Mesendoderm (in vitro differentiated cells): ENCODE measurements at places on chromosomes 1 and 21.

DNA sequence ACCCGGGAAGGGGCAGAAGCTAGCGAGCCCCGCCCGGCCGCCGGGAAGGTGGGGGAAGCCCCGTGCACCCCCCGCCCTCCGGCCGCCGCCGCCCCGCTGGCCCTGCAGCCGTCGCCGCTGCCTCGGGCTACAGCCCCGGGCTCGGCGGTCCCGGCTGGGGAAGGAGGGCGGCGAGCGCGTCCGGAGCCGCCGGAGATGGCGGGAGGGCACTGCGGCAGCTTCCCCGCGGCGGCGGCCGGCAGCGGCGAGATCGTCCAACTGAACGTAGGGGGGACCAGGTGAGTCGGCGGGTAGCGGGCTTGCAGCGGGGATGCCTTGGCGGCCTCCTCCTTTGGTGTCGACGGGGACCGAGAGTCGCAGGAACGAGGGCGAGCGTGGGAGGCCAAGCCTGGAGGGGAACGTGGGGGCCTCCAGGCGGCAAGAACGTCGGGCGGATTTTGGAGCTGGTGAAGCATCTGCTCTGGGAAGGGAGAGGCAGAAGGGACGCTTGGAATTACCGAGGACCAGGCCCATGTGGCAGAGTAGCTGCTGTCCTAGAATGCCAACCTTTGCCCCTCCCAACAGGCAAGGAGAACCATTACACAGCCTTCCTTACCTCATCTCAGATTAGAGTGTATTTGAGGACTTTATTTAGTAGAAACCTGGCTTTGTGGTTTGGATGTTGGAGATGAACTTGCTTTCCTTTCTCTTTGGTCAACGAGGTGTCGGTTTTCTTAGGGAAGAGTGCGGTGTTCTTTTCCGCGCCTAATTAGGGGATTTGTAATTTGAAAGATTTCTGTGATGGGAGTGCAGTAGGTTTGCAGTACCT, 591 bp downstream of the KCTD3 start:
- peak; percentile 80 for DNase-seq

GRCh38 chr1:186234976-186235686, 139.9 kb downstream of the TPR start:
- no peak for DNase-seq

GRCh38 chr21:44751799-44752636, 40.6 kb upstream of the TSPEAR start:
- no peak for DNase-seq

- DNase-seq = no peak
Measured at GRCh38 chr21:28393279-28393678, 599.4 kb downstream of the LTN1 start.

DNA sequence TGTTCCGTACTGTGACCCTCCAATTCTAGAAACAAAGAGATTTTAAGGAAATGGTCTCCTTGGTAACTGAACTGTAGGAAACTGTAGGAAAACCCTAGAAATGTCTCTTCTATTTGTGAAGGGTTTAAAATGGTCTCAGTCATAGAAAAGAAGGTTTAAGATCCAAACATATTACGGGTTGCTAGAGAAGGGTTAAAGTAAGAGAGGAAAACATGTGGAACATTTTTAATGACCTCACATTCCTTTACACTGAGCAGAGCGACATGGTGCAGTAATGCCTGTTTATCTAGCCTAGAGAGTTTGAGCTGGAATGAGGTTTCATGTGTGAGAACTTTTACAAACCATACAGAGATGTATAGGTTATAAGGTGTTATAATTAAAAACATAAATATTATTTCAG, 36.9 kb upstream of the C1orf105 start:
- peak; percentile 39 for DNase-seq

DNA sequence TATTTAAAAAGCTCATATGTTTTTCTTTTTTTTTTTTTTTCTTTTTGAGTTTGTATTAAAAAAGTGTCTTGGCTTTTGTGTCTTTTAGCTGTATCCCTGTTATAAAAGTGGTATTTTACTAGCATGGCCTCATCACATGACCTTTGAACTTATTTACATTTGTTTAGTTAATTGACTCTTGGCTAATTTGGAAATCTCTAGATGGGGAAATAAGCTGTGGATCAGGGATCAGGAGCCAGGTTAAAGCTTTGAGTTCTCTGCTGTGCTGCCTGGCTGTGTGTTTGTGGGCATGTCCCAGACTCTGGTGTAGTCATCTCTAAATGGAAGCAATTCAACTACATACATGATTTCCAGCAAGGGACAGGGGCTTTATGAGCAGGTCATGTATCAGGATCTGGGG, 56.5 kb downstream of the HHAT start:
- DNase-seq = no peak

DNA sequence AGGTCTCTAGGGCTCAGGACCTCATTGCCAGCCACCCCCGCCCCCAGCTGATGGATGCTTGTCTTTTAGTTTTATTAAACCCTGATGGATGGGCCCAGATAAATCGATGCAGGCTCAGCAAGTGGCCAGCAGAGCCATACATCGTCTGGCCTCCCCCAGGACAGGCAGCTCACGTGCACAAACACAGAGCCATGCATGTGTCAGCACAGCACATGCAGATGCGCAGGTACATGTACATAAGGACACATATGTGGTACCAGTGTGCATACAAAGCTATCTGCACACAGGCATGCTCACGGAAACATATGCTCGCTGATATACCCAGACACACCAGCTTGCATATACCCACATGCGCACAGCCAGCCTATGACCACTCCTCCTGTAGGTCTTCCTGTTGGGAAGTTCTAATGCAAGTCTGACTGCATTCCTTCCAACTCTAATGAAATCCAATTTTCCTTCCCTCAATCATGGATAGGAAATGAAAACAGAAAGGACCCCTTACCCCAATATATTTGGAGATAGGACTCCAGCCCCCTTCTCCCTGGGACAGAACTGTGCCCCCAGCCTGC, 897 bp downstream of the COL16A1 start:
- no peak for DNase-seq

DNA sequence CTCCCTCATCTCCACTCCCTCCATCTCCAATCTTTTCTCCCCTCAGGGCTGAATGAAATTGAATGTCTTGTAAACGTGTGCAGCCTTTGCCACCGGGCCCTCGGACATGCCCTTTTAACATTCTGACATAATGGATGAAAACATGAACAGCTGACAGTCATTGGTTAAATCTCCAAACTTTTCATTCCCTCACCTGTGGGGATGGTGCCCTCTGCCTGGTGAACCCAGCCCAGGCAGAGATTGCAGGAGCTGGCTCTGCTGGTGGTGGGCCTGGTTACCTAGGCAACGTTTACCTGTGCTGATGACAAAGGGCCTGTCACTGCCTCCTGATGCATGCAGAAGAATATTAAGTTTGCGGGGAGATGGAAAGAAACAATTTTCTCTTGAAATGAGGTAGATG, 21.3 kb downstream of the ST6GALNAC3 start:
- peak; percentile 79 for DNase-seq

- DNase-seq = no peak
Measured at GRCh38 chr1:223076362-223076761, 66.7 kb downstream of the TLR5 start.

- DNase-seq = no peak
Measured at GRCh38 chr21:36551731-36552433, 72.0 kb upstream of the CLDN14 start.

GRCh38 chr1:45840704-45841103, 37.3 kb downstream of the MAST2 start:
- no peak for DNase-seq

DNA sequence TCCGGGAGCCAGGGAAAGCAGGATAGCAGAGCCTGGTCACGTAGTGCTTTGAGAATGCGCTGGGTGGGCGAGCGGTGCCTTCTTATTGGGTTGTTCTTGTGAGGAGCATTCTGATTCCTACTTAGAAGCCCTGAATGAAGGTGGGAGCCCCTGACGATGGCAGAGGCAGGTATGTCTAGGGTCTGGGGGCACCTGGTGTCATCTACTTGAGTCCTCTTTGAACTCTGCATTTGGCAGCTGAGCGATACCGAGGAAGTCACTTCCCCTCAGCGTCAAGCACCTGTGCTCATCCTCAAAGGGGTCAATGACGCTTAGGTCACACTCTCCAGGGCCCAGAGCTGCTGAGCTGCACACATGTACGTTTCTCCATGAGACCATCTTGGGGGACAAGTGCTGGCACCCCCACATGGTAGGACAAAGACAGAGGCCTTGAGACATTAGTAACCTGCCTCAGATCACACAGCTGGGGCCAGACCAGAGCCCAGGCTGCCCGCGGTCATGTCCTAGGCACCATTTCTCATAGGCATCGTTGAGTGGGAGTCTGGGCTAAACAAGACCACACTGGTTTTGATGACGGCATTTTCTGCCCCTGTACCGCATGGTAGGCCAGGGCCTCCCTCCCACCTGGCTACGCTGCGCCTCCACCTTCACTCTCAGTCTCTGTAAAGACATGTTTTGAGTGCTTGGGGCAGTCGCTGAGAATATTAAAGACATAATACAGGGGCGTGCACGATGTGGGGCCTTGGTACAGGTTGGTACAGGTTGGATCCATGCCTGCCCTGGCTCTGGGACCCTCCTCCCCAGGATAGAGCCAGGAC, 69.1 kb upstream of the ABCG1 start:
- no peak for DNase-seq

DNA sequence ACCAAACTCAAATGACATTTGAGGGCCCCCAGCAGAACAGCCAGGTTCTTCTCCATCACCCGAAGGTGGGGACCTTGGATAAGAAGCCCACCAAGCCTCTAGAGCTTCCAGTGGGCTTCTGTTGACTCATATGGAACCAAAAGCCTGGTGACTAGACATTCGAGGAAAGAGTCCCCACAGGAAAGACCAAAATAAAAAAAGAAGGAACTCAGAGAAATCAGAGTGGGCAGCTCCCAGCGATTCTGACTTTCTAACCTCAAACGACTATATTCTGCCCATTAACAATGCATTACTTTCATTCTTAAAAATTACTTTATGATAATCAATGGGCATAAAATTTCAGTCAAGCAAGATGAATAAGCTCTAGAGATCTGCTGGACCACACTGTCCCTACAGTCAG, 9.6 kb upstream of the CHIT1 start:
- no peak for DNase-seq

DNA sequence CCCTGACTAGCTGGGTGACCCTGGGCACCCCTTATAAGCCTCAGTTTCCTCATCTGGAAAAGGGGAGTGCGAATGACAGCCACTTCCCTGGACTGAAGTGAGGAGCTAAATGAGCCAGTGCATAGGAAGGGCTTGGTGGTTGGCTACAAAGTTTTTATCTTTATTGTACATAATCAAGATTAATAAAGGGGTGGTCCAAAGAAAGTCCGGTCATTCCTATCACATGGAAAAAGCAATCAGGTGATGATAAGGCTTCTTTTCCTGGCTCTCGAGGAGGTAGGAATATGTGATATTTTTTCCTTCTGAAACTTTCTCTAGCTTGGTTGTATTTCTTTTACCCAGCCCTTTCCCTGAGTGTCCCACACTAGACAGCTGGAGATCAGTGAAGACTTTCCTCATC, 56.5 kb downstream of the TMCO4 start:
- DNase-seq = no peak

DNA sequence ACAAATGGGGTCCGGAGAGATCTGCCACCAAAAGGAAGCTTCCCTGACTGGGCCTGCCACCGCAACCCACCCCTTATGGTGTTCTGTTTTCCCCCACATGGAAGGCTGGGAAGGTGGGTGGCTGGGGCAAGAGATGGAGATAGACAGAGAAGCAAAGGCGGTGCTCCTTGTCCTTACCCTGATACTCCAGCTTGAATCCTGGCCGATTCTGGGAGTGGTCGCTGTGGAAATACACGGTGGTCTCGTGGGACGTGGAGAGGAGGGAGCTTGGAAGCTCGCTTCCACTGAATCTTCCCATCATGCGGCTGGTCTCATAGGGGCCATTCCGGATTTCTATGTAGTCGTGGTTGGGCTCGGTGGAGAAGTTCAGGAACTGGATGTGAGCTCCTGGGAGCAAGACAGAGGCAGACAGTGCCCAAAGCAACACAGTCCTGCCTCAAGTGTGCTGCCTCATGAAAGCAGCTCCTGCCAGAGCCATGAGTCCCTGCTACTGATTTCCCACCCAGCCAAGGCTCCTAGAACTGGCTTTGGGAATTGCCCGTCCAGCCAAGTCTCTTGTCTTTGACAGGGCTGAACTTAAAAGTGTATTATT, 138.5 kb downstream of the ZSCAN20 start:
- no peak for DNase-seq

- no peak for DNase-seq
Measured at GRCh38 chr1:71557138-71557537, 476.3 kb upstream of the ZRANB2 start.

- peak; percentile 70 for DNase-seq
Measured at GRCh38 chr1:6497215-6497866, 5.9 kb upstream of the PLEKHG5 start.

DNA sequence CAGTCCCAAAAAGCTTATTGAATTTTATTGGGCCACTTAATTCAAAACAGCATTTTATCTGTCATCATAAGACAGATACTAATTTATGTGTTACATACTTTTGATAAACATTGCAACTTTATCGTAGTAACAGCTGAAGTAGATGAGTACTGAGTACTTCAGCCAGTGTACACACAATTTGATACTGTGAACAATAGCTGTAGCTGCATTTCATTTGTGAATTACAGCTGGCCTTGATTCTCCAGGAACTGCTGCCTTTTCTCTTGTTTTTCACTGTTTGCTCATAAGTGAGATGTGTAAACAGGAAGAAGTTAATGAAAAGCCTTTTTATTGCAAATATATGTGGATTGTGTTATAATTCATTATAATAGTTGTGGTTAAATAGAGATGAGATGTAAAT, 10.2 kb downstream of the UAP1 start:
- DNase-seq = no peak

DNA sequence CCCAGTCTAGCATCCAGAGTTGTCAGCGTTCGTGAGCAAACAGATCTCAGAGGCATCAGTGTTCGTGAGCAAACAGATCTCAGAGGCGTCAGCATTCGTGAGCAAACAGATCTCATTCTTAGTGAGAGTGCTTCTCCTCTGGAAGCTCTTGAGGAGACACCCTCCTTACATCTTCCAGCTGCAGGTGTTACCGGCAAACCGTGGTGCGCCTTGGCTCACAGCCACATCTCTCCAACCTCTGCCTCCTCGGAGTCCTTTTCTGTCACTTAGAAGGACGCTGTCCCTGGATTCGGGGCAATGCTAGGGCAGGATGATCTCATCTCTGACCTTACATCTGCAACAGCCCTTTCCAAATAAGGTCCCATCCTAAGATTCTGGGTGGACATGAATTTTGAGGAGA, 14.6 kb upstream of the UMODL1 start:
- no peak for DNase-seq

GRCh38 chr21:17729455-17729854, 89.7 kb downstream of the C21orf91 start:
- no peak for DNase-seq

GRCh38 chr1:210635108-210635507, 306.4 kb downstream of the HHAT start:
- no peak for DNase-seq

GRCh38 chr1:237763137-237763536, 127.6 kb downstream of the ZP4 start:
- no peak for DNase-seq

GRCh38 chr1:36706416-36706815, 223.7 kb upstream of the CSF3R start:
- no peak for DNase-seq
